ENCODE measurements at places on chromosomes 11 and 22.

DNA sequence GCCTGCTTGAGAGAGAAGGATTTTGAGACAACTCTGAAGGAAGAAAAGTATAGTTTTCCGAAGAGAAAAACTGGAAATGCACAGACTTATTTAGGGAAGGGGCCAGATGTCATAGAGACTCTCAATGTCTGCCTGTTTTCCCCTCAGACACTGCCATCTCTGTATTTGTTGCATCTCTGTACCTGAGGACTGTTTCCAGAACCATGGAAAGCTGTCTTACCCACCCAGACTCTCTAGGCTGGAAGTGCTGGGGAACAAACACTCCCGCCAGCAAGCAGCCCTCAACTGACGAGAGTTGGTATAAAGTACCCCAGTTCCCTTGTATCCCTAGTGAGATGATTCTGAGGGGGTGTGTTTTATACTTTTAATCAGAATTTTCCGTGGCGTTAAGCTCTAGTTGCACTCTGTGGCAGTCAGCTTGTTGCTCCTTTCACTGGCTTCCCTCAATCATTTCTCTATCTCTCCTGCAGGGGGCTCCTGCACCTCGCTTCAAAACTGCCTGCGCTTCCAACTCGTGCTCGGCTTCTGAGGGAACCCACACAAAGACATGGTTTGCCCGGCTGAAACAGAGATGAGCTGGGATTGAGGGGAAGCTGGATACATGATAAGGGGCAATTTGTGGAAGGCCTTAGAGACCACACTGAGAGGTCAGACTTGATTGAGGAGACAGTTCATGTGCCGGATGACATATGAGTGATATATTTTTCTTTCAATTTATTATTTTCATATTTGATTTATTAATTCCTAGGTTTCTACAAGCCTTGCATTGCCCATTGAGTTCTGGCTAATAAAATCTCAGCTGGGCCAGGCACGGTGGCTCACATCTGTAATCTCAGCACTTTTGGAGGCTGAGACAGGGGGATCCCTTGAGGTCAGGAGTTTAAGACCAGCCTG is 36.9 kb upstream of the CLPB start:
- DNase-seq: peak; percentile 56

- no peak for DNase-seq
Observed at GRCh38 chr22:29388759-29389090, 355 bp upstream of the AP1B1 start.

GRCh38 chr11:63022441-63022840 is 6.8 kb upstream of the SLC22A8 start:
- DNase-seq: no peak

DNA sequence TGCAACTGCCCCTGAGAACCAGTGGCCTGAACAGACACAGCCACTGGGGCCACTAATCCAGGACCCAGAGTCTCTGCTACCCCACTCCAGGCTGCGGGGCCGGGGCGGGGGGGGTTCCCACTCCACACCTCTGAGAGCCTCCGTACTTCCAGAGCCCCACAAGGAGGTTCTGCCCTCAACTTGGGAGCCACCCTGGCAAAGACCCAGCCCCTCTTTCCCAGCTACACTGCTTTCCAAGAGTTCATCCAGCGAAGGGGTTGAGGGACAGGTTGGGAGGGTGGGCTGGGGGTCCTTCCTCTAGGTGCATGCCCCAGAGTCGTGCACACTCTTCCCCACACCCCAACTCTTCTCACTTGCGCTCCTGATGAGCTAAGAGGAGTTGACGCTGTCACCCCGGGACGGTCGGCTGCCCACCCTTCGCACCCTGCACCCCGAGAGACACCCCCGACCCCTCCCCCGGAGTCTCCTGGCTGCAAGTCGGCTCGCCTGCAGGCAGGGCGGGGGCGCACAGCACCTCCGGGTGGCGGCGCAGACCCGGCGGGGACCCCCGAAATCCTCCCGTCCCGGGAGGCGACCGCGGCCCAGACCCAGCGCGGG is 531 bp downstream of the RAB3IL1 start:
- DNase-seq: no peak

- DNase-seq: no peak
Observed at GRCh38 chr22:26573026-26573662, 16.8 kb downstream of the TPST2 start.

DNA sequence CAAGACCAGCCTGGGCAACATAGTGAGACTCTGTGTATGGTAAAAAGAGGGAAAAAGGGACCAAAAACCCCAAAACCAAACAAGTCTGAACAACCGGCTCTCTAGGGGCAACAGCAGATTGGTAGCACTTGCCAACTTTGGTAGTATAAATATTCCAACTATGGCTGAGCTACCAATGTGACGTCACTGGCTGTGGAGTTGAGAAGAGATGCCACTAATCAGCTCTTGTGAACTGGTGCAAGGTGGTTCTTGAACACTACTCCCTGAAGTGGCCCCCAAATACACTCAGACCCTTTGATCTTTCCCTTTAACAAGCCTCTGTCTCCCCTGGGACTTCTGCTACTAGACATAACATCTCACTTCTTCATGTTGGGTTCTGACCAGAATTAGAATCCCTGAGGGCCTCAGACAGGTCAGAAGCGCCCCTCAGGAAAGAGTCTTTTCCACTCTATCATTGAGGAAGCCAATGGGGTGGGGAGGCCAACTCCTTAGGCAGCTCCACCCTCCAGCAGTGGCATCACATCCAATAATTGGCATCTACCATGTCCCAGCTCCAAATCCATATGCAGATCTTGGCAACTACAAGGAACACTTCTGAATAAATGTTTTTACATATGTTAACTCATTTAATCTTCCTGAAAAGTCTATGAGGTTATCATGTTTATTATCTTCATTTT is 49.2 kb downstream of the RPL27A start:
- no peak for DNase-seq

DNA sequence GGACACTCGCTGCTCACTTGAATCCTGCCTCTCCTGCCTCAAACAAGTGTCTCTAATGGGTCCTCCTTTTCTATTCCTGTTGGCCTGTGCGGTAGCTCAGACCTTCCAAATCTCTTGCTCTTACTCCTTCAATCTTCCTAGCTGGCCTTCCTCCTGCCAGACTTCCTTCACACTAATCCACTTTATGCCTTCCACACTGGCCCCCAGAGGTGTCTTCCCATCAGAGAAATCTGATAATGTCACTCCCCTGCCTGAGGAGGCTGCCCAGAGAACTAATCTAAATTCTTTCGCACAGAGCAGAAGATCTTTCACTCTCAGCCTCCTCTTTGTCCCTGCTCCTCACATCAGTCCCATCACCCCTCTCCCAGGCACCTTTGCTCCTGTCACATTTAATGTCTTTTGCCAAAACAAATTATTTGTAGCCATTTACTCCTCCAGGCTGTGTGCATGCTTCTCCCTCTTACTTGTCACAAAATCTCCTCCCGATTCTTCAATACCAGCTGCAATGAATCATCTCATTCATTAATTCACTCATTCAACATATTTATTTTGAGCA is 175.7 kb downstream of the MAML2 start:
- no peak for DNase-seq

DNA sequence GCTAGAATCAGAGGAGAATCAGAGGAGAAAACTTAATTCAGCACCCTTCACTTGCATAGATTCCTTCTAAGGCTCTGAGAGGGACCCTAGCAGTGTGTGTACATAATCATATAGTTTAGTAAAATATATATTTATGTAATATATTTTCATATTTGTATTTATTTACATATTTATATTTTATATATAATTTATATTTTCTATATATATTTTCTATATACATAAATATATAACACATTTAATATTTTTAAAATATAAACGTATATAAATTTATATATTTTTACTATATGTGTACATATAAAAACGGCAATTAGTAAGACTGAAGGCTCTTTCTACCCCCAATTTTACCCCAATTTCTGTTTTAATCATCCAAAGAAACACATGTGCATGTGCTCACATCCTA is 80.3 kb downstream of the NXPE2 start:
- DNase-seq: no peak

DNA sequence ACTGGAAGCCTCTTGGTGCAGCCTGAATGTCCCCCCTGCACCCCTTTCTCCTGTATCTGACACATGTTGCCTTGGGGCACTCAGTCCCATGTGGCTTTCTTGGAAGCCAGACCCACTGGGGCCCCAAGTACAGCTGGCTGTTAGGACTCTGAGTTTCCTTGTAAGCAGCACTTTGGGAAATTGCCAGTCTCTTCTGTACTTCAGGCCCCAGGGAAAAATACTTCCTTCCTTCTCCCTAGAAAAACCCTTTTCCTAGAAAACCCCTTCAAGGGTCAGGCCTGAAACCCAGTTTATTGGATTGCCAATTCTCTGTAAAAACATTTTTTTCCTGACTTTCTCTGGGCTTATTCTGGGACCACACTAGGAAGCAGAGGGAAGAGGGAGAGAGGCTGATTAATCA is 360.3 kb downstream of the TENM4 start:
- no peak for DNase-seq

DNA sequence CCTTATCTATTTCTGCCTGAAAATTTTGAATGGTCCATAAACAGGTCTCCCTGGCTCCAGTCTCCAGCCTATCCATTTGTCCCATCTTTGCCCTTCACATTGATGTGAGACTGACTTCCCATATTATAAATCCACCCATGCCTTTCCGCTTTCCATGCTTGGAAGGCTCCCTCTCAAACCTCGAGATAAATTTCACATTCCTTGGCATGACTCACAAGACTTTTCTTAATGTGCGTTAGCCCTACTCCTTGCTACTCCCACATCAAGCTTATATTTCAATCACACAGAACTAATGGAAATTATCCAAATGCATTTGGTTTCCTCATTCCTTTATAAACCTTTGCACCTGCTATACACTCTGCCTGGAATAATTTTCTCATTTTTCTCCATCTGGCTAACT is 163.7 kb upstream of the NTM start:
- no peak for DNase-seq

All from mammary epithelial cell (primary cell).